ENCODE measurements at places on chromosomes 5 and 9.

GRCh38 chr5:88888848-88889188, 5.8 kb upstream of the MEF2C start:
- no peak for DNase-seq

- no peak for DNase-seq
These were observed 337.7 kb upstream of the PANK3 start for GRCh38 chr5:168916852-168917251.

DNA sequence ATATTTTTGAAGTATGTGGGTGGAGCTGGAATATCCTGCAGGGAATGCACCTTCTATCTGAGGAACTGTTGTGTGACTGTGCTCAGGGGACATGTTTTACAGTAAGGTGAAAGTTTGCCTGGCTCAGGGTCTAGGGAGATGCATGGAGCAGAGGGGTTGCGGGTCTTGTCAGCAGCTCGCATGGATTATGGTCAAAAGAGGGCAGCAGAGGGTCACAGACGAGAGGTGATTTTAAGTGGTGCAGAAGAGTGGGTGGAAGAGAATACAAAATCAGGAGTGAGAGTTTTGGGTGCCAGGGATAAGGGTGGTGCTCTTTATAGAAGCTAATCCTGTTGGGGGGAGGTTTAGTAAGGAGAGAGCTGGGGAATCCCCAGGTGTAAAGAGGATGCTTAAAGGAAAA, 53.5 kb upstream of the GRIN3A start:
- DNase-seq: peak; percentile 91

GRCh38 chr9:16417161-16417560, 453.3 kb downstream of the BNC2 start:
- no peak for DNase-seq

- no peak for DNase-seq
These were observed 14.9 kb upstream of the SCGB3A2 start for GRCh38 chr5:147863454-147864158.

GRCh38 chr5:60332244-60333004, 367.5 kb downstream of the DEPDC1B start:
- DNase-seq: no peak

DNA sequence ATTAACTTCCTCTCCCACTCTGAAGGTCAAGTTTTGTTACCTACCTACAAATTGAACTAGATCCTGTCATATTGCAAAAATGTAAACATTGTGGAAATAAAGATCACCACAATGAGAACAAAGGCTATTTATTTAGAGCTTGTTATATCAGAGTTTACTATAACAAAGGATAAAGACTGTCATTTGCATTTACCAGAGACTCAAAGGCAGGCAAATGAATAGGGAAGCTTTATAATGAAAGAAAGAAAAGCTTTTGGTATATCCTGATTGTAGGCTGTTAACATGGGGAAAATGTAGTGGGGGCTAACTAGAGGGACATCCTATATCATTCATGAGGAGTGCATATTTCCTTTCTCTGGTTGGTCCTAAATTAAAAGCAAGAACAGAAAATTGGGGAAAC, 403.5 kb upstream of the TYRP1 start:
- no peak for DNase-seq

DNA sequence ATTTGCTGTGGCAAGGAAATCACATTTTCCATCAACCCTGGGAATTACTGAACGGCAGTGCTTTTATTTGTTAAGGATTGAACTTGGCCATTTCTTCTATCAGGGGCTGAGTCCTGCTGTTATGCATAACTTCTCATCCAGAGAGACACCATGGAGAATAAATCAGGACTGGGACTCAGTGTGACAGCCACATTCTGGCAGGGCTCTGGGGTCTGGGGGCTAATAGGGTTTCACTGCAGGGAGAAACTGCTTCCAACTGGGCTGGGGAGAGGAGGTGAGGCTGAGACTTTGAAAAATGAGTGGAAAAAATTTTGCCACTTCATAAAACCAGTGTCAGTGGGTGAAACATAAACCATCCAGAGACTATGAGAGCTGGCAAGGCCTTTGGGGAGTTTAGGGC, 95.7 kb upstream of the ALDH1B1 start:
- DNase-seq: no peak

GRCh38 chr5:96065685-96066385, 104.2 kb upstream of the ELL2 start:
- DNase-seq: peak; percentile 65

DNA sequence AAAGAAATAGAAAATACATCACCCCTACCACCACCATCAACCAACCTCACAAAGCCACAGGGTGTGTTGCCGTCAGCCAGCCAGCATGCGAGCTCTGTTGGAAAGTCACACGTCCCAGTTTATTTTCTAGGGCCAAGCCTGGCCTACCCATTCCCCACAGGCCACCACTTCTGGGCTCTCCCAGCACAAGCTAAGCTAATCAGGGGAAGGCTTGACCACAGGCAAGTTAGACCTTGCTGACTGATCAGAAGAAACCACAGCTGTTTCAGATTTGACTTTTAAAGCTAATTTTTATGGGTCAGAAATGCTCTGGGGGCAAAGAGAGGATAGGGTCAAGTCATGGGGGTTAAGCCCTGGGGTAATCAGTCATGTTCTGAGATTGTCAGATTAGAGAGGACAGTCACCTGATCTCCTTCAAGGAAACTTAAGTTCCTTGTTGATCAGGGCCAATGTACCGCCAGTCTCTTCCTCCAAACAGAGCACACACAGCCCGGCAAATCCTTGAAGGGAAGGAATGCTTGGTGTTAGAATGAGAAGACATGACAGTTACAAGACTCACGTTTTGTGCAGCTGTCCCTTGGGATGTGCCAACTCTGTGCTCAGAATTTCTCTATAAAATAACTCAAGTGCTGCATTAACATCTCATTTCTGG, 7.6 kb downstream of the SHB start:
- peak; percentile 45 for DNase-seq

DNA sequence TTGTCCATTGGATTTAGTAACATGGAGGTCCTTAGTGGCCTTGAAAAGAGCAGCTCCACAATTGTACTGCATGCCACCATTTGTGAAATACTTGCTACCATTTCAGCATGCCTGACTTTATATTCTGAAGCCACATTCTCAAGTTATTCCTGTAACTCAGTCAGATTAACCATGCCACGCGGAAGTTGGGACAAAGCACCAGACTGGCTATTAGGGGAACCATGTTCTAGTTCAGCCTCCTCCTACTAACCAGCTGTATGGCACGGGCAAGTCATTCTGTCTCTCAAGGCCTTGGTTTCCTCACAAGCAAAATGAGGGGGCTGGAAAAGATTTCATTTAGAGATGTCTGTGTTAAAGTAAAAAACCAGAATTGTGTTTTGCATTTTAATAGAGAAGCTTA, 418.0 kb downstream of the PLK2 start:
- DNase-seq: no peak

GRCh38 chr5:56814361-56814962, 887 bp upstream of the MAP3K1 start:
- peak; percentile 78 for DNase-seq

GRCh38 chr5:96338091-96338490, 95.0 kb downstream of the PCSK1 start:
- no peak for DNase-seq

DNA sequence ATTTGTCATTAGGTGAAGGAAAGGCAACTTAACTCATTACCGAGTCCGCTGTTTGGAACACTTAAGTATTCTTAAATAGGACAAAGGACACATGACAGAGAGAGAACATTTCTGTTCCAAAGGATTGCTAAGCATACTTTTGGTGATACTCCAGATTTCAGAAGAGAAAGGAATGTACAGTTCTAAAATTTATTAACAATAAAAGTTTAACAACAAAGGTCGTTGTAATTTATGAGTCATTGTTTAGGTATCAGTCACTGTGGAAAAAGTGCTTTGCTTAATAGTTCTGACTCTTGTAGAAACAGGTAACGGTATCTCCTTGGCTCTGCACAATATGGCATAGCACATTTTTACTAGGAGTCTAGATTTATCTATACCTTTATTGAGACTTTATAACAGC, 36.3 kb upstream of the PAM start:
- no peak for DNase-seq

- DNase-seq: peak; percentile 88
These were observed 20.1 kb upstream of the PFDN1 start for GRCh38 chr5:140322751-140323731.

All from endodermal cell (in vitro differentiated cells).